ENCODE measurements at places on chromosomes 4 and X. TPM values are rescaled to one million over a fixed set of nuclear protein-coding genes. Genes with fewer than 3 reads are reported as not detected.

H2AZ1 gene
- 97.2 TPM for total RNA-seq

PARM1 gene
- total RNA-seq = under 0.01 TPM

HAUS3 gene
- total RNA-seq = 9.7 TPM

GAGE13 gene
- not detected for total RNA-seq

PDZD11 gene
- total RNA-seq = 55.4 TPM

GAGE1 gene
- total RNA-seq = not detected

MAGEE1 gene
- total RNA-seq = 2.7 TPM

BEND2 gene
- total RNA-seq = not detected

RASL11B gene
- under 0.01 TPM for total RNA-seq

AFP gene
- not detected for total RNA-seq

SSX2 gene
- not detected for total RNA-seq

NDUFC1 gene
- total RNA-seq = 25.7 TPM

CMC4 gene
- 17.0 TPM for total RNA-seq

STEEP1 gene
- total RNA-seq = 23.9 TPM

DCX gene
- total RNA-seq = not detected

TMSB15A gene
- 0.29 TPM for total RNA-seq

OTC gene
- total RNA-seq = not detected

GALNTL6 gene
- under 0.01 TPM for total RNA-seq

SSX4 gene
- not detected for total RNA-seq

RNF175 gene
- total RNA-seq = under 0.01 TPM

CDS1 gene
- total RNA-seq = under 0.01 TPM

UCP1 gene
- total RNA-seq = not detected

SPANXB1 gene
- total RNA-seq = not detected

PRDM8 gene
- total RNA-seq = 5.0 TPM

ATP5ME gene
- 70.4 TPM for total RNA-seq

TLR10 gene
- total RNA-seq = under 0.01 TPM

ATP1B4 gene
- total RNA-seq = not detected

IL9R gene
- total RNA-seq = not detected

MAGEB4 gene
- total RNA-seq = not detected

FMR1NB gene
- total RNA-seq = not detected

RHOH gene
- total RNA-seq = under 0.01 TPM

ALPK1 gene
- total RNA-seq = 36.2 TPM

PAGE1 gene
- total RNA-seq = not detected

SSX4B gene
- not detected for total RNA-seq

NKX6-1 gene
- under 0.01 TPM for total RNA-seq

GPR34 gene
- 0.72 TPM for total RNA-seq

JCHAIN gene
- 2.2 TPM for total RNA-seq

FGG gene
- not detected for total RNA-seq

CFAP99 gene
- total RNA-seq = under 0.01 TPM

GATA1 gene
- not detected for total RNA-seq

CENPE gene
- total RNA-seq = 13.0 TPM

FSTL5 gene
- not detected for total RNA-seq

WWC2 gene
- total RNA-seq = 35.1 TPM

TMEM271 gene
- not detected for total RNA-seq
